ENCODE measurements at places on chromosomes 3 and 15.

- peak; percentile 76 for DNase-seq
- H3K27ac ChIP-seq = peak overlapping the region; percentile 70
- H3K27me3 ChIP-seq = no peaks in the 10 kb centered on the region
These were observed 60.0 kb downstream of the PIK3CB start for GRCh38 chr3:138774529-138775253.

- no peak for DNase-seq
- H3K27ac ChIP-seq = peak overlapping the region; percentile 99
- H3K4me1 ChIP-seq = peaks cover 36% of the 10 kb centered on the region
- H3K27me3 ChIP-seq = no peaks in the 10 kb centered on the region
These were observed 45.3 kb downstream of the ILDR1 start for GRCh38 chr3:121976727-121977126.

DNA sequence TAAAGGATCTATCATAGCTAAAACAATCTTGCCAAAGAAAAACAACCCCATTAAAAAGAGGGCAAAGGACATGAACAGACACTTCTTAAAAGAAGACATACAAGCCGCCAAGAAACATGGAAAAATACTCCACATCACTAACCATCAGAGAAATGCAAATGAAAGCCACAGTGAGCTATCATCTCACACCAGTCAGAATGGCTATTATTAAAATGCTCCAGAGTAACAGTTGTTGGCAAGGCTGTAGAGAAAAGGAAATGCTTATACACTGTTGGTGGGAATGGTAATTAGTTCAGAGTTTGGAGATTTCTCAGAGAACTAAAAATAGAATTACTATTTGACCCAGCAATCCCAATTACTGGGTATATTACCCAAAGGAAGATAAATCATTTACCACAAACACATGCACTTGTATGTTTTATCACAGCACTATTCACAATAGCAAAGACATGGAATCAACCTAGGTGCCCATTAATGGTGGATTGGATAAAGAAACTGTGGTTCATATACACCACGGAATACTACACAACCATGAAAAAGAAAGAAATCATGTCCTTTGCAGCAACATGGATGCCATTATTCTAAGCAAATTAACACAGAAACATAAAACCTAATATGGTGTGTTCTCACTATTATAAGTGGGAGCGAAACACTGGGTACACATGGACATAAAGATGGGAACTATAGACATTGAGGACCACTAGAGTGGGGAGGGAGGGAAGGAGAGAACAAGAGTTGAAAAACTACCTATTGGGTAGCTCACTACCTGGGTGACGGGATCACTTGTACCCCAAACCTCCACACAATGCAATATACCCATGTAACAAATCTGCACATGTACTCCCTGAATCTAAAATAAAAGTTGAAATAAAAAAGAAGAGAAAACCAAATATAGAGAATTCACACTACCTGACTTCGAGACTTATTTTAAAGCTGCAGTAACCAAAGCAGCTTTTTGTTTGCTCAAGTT is 32.6 kb downstream of the ITGA11 start:
- H3K27me3 ChIP-seq = no peaks in the 10 kb centered on the region
- no peak for DNase-seq
- H3K36me3 ChIP-seq = no peaks in the 10 kb centered on the region
- no peak overlapping the region for H3K27ac ChIP-seq

DNA sequence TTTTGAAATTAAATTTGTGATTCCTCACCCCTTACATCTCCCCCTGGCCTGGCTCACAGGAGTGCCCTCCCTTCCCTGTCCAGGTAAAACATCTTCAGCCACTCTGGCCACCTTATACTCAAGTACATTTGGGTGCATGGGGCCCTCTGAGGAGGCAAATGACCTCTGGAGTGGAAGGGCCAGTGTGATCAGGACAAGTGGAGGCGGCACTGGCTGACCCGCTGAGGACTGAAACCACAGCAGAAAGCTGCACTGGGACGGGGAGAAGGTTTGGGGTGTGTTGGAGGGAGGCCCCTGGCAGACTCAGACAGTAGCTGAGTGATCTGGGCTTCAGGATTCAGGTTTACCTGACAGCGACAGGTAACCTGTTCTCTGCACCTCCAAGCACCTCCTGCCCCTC is 24.2 kb downstream of the HES1 start:
- no peaks in the 10 kb centered on the region for H3K36me3 ChIP-seq
- no peaks in the 10 kb centered on the region for H3K27me3 ChIP-seq
- H3K4me3 ChIP-seq = no peak overlapping the region
- no peak overlapping the region for H3K27ac ChIP-seq

DNA sequence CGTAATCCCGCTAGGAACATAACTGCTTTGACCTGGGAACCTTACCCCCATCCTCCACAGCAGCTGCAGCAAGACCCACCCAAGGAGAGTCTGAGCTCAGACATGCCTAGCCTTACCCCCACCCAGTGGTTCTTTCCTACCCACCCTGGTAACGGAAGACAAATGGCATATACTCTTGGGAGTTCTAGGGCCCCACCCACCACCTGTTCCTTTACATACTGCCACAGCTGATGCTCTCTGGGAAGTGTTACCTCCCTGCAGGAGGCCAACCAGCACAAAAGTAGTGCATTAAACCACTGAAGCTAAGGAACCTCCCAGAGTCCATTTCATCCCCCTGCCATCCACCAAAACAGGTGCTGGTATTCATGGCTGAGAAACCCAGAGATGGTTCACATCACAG is 50.6 kb upstream of the AZI2 start:
- DNase-seq = no peak
- H3K4me3 ChIP-seq = no peak overlapping the region
- H3K27me3 ChIP-seq = no peaks in the 10 kb centered on the region
- H3K4me1 ChIP-seq = no peaks in the 10 kb centered on the region
- H3K27ac ChIP-seq = no peak overlapping the region

- no peak overlapping the region for H3K27ac ChIP-seq
- H3K4me3 ChIP-seq = no peak overlapping the region
- H3K36me3 ChIP-seq = no peaks in the 10 kb centered on the region
These were observed 805.8 kb downstream of the PLOD2 start for GRCh38 chr3:145355206-145355605.

GRCh38 chr3:185311991-185312390 is 50.9 kb upstream of the MAP3K13 start:
- no peak overlapping the region for H3K4me3 ChIP-seq
- no peak for DNase-seq
- peaks cover 9% of the 10 kb centered on the region for H3K4me1 ChIP-seq
- no peaks in the 10 kb centered on the region for H3K36me3 ChIP-seq

DNA sequence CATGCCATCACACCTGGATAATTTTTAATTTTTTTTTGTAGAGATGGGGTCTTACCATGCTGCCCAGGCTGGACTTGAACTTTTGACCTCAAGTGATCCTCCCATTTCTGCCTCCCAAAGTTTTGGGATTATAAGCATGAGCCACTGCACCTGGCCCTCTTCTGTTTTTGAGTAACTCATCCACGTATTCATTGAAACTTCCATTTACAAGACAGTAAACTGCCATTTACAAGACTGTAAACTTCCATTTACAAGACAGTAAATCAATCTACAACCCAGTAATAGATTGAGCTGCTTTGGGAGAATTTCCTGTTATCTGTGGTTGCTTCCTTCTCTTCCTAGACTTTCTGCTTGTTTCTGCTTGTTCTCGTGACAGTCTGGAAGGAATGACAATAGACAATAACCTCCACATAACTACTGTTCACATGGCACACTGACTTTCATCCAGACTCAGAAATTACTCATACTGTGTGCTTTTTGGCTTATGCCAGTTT is 114.7 kb upstream of the CCNL1 start:
- H3K27me3 ChIP-seq = no peaks in the 10 kb centered on the region
- H3K4me1 ChIP-seq = peaks cover 9% of the 10 kb centered on the region
- no peaks in the 10 kb centered on the region for H3K36me3 ChIP-seq
- no peak overlapping the region for H3K4me3 ChIP-seq
- peak overlapping the region; percentile 52 for H3K27ac ChIP-seq

GRCh38 chr3:125443923-125444322 is 68.8 kb upstream of the ZNF148 start:
- peak overlapping the region; percentile 56 for H3K27ac ChIP-seq
- H3K4me3 ChIP-seq = no peak overlapping the region

DNA sequence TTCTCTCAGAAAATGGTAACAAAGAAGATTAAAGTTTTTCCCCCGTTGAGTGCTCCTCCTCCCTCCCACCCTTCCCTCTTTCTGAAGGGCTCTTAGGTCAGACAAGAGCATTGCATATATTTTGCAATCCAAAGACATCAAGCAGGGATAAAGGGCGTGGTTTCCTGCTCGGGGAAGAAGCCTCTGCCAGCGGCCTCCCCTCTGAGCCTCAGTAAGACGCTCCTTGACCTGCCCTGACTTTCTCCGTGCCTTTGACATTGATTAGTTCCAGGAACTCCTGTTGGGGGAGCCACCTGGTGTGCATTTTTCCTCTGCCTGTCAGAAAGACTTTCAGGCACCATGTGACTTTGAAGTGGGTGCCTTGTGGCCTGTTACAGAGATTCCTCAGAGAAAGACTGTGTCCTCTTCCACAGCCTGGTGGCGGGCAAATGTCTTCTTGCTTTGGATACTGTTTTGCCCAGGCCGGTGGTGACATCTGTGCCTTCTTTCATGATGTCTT is 87.2 kb upstream of the TBL1XR1 start:
- DNase-seq = no peak
- no peak overlapping the region for H3K4me3 ChIP-seq
- peaks cover 20% of the 10 kb centered on the region for H3K4me1 ChIP-seq
- no peak overlapping the region for H3K27ac ChIP-seq

DNA sequence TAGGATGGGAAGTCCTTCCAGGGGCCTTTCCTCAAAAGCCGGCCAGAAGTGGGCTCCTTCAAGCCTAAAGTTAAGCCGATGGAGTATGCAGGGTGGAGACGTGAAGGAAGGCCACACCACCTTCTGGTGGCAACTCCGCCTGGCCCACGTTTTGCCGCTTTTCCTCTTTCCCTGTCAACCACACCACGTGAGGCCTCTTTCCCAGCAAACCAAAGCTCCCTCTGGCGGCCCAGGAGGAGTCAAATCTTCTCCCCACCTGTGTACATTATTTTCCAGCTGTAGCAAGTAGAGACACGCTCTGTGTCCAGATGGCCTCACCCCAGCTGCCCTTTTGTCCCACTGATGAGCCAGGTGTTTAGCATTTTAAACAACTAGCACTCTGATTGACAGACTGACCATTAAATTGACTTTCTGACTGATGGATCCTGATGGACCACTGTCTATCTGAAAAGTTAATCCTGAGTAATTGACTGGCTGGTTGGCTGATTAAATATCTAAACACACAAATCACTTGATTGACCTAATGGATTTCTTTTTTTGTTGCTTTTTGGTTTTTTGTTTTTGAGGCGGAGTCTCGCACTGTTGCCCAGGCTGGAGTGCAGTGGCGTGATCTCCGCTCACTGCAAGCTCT is 59.6 kb upstream of the ZBTB38 start:
- no peak for DNase-seq
- no peaks in the 10 kb centered on the region for H3K36me3 ChIP-seq
- no peak overlapping the region for H3K27ac ChIP-seq

DNA sequence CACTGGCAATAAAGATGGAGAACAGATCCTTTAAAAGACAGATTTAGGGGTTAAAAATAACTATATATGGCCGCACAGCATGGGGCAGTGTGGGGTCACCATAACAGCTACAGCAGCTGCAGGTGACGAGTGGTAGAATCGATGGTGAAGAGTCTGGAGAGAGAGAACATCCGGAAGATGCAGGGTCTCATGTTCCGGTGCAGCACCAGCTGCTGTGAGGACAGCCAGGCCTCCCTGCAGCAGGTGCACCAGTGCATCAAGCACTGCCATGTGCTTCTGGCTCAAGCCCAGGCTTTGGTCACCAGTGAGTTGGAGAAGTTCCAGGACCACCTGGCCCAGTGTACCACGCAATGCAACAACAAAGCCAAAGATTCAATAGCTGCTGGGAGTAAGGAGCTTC is 93.7 kb upstream of the IMPG2 start:
- no peak overlapping the region for H3K27ac ChIP-seq
- no peak for DNase-seq
- H3K36me3 ChIP-seq = no peaks in the 10 kb centered on the region
- H3K27me3 ChIP-seq = no peaks in the 10 kb centered on the region
- no peak overlapping the region for H3K4me3 ChIP-seq

GRCh38 chr3:8888301-8888915 is 74.9 kb downstream of the RAD18 start:
- peaks cover 13% of the 10 kb centered on the region for H3K36me3 ChIP-seq
- no peak for DNase-seq
- no peak overlapping the region for H3K4me3 ChIP-seq
- H3K27me3 ChIP-seq = no peaks in the 10 kb centered on the region
